ENCODE measurements at places on chromosomes 1 and 21.

DNA sequence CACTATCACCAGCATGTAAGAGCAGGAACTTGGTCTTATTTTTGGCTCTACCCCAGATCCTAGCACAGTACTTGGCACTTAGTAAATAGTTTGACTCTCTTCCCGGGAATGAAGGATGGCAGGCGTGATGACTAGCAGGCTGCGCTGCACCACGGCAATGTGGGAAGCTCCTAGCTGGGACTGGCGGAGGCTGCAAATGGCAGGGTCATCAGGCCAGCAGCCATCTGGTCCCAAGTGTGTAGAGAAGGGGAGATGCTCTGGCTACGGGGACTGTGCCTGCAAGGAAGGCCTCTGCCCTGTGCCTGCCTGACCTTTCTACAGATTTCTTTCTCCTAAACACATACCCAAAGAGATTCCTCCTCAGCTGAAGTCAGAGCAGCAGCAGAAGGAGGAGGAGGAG is 95.0 kb downstream of the KCND3 start:
- DNase-seq, result no peak

DNA sequence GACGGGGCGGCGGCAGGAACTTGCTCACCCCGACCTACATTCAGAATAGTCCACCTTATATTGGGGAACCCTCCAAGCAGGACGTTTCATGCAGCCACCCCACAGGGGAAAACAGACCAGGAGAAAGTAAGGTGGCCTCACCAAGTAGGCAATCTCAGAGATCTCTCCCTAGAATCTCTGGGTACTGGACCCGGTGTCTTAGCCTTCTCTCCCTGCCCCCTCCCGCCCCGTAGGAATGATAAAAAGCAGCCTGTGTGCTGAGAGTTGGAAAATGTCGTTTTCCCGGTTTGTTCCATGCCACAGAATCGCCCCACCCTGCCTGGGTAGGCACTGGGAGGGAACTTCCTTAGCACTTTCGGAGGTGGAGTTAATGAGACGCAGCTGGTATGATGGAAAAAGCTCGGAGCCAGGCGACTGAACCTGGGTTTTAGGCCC is 789 bp upstream of the PTPN14 start:
- DNase-seq, result no peak

GRCh38 chr1:246004301-246004700 is 502.8 kb downstream of the SMYD3 start:
- DNase-seq, result no peak

GRCh38 chr21:40152476-40152875 is 285.2 kb downstream of the PCP4 start:
- DNase-seq, result no peak

All from activated naive CD8-positive, alpha-beta T cell treated with anti-CD3 and anti-CD28 coated beads, Interleukin-2, amount 50 U/mL, for 16 hours (primary cell).